Mucosa of descending colon (tissue), 3 donors: ENCODE measurements at places on chromosomes 2 and 18. TPM values are rescaled to one million over a fixed set of nuclear protein-coding genes. Genes with fewer than 3 reads are reported as not detected.
A peak's percentile ranks its signal among the peaks of the same experiment; 100 is the strongest.

TMEM198 gene
- 2.7 TPM for total RNA-seq

DNA sequence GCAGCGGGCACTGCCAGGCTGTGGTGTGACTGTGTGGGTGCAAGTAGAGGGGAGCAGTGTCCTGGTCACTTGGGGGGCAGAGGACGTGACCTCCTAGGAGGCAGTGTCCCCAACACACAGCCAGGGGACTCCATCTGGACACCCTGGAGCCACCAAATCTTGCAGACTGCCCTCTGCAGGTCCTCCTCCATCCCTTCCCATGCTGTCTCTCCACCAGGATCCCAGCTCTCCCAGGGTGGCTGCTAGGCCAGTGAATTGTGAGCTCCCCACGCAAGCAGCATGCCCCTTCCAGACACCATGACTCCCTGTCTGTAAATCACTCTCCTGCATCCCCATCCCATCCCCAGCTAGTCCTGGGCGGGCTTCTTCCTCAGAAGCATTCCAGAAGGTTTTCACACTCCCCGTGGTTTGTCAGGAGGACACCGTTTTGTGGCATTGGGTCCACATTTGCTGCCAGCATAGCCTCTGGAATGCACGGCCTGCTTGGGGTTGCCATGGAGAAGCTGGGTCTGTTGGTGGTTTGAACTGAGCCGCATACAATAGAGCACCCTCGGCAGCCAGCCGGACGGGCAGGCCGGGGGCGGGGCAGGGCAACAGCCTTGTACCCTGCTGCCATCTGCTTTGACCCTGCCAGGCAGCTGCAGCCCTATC, 210.7 kb downstream of the KLHL29 start:
- DNase-seq, result no peak

FOXD4L1 gene
- total RNA-seq, result not detected

DNA sequence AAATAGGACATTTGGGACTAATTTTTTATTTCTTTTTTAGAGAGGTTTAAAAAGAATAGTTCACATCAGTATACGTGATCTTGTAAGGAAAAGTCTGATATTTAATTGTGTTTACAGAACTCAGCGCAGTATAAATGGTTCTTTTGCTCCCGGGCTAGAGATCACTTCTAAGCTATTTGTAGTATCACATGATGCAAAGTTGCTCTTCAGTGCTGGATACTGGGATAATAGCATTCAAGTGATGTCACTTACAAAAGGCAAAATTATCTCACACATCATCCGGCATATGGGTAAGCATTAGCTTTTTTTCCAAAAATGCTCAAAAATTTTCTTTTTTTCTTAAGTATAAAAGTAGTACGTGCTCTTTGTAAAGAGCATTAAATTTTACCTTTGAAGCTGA, 37.4 kb upstream of the CYP20A1 start:
- DNase-seq, result no peak

MC2R gene
- not detected for total RNA-seq

GRCh38 chr2:219944866-219945265, 317.4 kb downstream of the SLC4A3 start:
- DNase-seq, result no peak

GRCh38 chr18:59907172-59907571, 7.4 kb downstream of the PMAIP1 start:
- no peak for DNase-seq

DYNAP gene
- total RNA-seq, result not detected

GRCh38 chr2:173942861-173943523, 22.2 kb downstream of the SP3 start:
- no peak for DNase-seq

DNA sequence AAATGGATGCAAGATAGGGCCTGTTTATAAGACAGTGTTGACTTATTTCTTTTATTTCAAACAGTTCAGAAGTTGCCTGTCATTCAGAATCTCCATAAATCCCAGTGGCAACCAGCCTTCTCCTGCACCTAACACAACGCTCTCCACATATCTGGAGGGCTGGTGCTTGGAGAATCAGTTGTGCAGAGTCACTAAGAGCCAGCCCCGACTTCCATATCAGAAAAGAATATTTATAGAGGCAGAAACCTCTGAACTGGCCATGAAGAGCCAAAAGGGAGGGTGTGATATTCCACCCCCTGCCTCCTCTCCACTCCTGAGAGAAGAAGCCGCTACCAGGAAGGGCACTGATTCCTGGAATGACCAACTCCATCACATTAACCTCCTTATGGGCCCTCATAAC, 34.0 kb upstream of the B4GALT6 start:
- DNase-seq, result no peak

RAB6D gene
- total RNA-seq, result 1.8 TPM

DNA sequence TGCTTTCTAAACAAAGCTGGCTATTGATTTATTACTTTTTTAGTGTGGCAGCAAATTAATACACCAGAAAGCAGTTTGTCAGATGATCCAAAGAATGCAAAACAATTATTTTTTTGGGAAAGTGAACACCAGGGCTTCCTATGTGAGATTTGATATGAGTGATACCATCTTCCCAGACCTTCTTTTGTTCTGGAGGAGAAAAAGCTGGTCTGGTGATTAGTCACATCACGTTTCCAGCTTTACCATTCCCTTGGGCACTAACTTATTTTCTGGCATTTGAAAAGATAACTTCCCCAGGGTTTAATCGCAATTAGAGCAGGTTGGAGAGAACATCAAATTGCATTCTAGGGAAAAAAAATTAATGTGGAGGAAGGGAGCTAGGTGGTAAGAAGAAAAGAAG, 182.9 kb upstream of the TANK start:
- no peak for DNase-seq

GRCh38 chr2:30584116-30584515, 137.1 kb downstream of the LCLAT1 start:
- no peak for DNase-seq

ANKRD30BL gene
- not detected for total RNA-seq

- no peak for DNase-seq
Measured at GRCh38 chr18:32362484-32362883, 108.2 kb downstream of the GAREM1 start.

GRCh38 chr2:101300164-101300563, 8.3 kb downstream of the RNF149 start:
- DNase-seq, result no peak

DNA sequence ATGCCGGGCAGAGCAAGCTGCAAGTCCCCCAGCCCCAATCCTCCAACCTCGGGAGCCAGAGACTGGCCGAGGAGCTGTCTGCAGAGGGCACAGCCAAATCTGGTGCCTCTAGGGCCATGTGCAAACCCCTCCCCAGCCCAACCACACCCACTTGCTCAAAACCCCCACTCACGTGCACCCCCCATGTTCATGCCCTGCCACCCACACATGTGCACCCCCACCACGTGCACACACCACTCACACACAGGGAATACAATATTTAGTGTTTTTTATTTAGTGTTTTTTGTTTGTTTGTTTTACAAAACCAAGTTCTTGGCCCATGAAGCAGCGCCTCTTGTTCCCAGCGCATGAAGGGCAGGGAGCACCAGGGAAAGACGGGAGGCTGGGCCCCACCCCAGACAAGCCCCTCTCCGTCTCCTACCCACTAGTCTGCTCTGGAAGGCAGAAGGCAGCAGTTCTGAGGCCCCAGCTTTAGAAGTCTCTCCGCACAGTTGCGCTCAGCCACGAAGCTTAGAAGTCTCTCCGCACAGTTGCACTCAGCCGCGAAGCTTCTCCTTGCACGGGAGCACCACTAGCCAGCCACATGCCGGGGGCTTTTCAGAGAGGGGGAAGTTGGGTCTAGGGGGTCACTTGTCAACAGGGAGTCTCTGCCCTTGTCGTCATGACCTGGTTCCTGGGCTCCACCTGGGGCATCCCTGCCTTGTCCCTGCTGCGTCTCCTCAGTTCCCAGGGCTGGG, 276.1 kb upstream of the HDAC4 start:
- no peak for DNase-seq

C2orf78 gene
- total RNA-seq, result not detected

DNA sequence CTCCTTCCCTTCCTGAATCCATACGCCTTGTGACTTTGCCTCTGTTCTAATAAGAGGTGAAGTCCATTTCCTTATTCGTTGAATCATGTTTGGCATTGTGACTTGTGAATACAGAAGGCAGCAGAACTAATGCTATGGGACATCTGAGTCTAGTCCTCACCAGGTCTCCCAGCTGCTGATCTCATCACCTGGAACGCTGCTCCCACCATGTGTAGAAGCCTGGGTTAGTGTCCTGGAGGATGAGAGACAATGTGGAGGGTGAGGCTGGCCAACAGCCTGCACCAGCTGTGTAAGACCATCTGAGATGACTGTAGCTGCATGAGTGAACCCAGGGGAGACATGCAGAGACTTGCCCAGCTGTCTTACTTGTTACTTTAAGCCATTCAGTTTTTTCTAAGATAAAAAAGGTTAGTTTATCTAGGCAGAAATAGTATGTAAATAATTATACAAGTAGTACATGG, 3.5 kb upstream of the HAAO start:
- DNase-seq, result no peak

NGEF gene
- total RNA-seq, result 20.1 TPM

GRCh38 chr18:7367336-7367735, 136.4 kb downstream of the LRRC30 start:
- DNase-seq, result no peak

GRCh38 chr2:55138014-55138881, 88.0 kb upstream of the RTN4 start:
- DNase-seq, result no peak

DSG2 gene
- total RNA-seq, result 341 TPM

GRCh38 chr2:26847307-26847654, 651 bp upstream of the DPYSL5 start:
- DNase-seq, result no peak

ASB3 gene
- total RNA-seq, result 14.9 TPM

DNA sequence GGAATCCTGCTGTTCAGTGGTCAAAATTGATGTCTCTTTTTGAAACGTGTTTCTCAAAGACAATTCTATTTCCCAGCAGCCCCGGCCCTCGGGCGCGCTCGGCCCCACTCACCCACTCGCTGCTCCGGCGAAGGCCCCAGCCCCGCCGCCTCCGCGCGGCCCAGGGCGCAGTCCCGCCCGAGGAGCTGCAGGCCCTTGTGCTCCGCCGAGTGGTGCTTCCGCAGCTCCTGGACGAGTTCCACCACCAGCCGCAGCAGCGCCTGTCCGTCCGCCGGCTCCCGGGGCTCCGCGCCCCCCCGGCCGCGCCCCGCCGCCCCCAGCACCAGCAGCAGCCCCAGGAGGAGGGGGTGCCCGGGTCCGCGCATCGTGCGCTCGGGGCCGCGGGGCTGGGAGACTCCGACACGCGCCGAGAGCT, 413 bp downstream of the ALKAL2 start:
- peak; percentile 14 for DNase-seq

GTF2A1L gene
- total RNA-seq, result 0.77 TPM

EFEMP1 gene
- 9.5 TPM for total RNA-seq

GRCh38 chr2:140002110-140002509, 1221.9 kb upstream of the NXPH2 start:
- no peak for DNase-seq

DNA sequence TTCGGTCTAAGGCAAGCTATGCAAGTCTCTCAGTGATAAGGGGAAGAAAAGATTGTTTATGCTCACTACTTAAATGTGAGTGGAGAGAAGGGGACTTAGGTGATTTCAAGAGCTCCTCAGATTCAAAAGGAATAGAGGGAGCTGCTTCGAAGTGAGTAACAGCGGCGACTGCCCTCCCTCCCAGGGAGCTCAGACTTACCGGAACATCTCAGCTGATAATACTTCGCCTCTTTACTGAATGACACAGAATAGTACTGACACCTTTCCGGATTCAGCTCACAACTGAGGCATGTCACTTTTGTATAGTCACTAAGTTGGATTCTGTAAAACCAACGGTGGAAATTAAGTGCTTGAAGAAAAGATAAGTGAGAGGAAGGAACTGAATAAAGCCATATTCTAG, 55.5 kb downstream of the DPP4 start:
- DNase-seq, result no peak

CNGA3 gene
- total RNA-seq, result 0.63 TPM

GRCh38 chr2:8514796-8515758, 166.8 kb upstream of the ID2 start:
- DNase-seq, result peak; percentile 60

- no peak for DNase-seq
Measured at GRCh38 chr2:210189452-210190138, 18.4 kb upstream of the KANSL1L start.
